ENCODE measurements at places on chromosomes 4 and X. TPM values are rescaled to one million over a fixed set of nuclear protein-coding genes. Genes with fewer than 3 reads are reported as not detected.

DNA sequence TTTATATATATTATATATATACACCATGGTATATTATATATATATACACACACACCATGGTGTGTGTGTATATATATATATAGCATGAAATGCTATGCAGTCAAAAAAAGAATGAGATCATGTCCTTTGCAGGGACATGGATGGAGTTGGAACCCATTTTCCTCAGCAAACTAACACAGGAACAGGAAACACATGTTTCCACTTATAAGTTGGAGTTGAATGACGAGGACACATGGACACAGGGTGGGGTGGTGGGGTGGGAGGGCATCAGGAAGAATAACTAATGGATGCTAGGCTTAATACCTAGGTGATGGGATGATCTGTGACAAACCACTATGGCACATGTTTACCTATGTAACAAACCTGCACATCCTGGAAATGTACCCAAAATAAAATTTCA, 293.6 kb upstream of the NDST3 start:
- H3K27me3 ChIP-seq: no peaks in the 10 kb centered on the region
- DNase-seq: no peak
- no peak overlapping the region for H3K4me3 ChIP-seq
- no peaks in the 10 kb centered on the region for H3K4me1 ChIP-seq

DNA sequence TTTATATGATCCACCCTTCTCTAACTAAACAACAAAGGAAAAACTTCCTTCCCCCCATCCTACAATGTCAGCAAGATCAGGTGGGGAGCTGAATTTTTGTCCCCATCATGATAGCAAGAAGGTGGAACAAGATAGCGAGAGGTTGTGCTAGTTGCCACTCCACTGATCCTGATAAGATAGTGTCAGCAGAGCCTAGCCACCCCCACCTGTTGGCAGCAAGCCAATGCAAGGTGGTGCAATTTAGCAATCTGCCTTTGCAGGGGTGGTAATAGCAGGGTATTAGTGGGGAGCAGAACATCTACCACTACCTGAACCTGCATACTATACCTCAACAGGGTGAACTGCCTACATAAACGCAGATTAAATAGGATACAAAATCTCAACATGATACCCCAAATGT, 80.2 kb upstream of the MAMLD1 start:
- H3K4me1 ChIP-seq: no peaks in the 10 kb centered on the region
- no peak overlapping the region for H3K27ac ChIP-seq
- H3K27me3 ChIP-seq: no peaks in the 10 kb centered on the region
- no peaks in the 10 kb centered on the region for H3K36me3 ChIP-seq
- H3K4me3 ChIP-seq: no peak overlapping the region

GRCh38 chr4:112328734-112329130, 31.6 kb downstream of the ALPK1 start:
- no peaks in the 10 kb centered on the region for H3K4me1 ChIP-seq
- no peak for DNase-seq
- H3K27me3 ChIP-seq: no peaks in the 10 kb centered on the region
- no peak overlapping the region for H3K27ac ChIP-seq
- H3K4me3 ChIP-seq: no peak overlapping the region

GRCh38 chr4:101122019-101122418, 225.3 kb downstream of the PPP3CA start:
- H3K36me3 ChIP-seq: no peaks in the 10 kb centered on the region
- H3K4me3 ChIP-seq: no peak overlapping the region
- H3K27ac ChIP-seq: no peak overlapping the region
- DNase-seq: no peak
- H3K4me1 ChIP-seq: no peaks in the 10 kb centered on the region

The GAGE12J gene
- not detected for total RNA-seq

Measured in endothelial cell (in vitro differentiated cells).